ENCODE measurements at places on chromosomes 2 and 18.

DNA sequence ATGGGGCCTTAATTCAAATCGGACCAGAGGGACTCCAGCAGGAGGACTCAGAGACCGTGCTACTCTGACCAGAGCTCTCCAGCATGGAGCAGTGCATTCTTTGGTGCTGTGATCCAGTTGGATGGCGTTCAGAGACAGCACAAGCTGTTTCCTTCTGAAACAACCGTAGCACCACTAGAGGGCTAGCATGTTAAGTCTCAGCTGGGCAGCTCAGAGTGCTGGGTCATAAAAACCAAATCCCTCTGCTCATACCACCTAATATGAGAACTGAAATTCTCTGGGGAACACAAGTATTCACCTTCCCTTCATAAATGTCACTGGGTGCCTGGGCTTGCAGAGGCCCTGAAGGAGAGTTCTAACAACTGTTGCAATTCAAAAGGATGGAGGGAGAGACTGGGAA lies 97.7 kb upstream of the TFCP2L1 start:
- DNase-seq = no peak

DNA sequence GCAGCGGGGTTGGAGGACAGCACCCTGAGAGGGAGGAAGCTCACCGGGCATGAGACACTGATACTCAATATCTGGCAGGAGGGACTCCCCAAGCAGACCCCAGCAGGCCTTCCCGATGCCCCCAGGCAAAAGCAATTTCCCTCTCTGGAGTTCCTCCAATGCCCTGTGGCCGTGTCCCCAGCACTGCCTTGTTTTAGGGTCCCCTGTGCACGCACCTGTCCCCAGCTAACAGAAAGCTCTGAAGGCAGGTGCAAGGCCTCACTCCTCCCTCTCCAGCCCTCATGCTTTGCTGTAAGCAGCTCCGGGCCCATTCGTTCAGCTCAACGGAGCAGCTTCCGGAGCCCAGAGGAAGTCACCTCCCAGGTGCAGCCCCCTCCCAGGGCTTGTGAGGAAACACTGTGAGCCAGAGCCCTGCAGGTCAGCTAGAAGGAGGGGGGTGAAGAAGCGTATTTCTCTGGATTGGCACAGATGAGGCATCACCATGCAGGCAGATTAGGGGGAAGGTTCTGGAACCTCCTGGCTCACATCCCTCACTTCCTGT lies 50.3 kb upstream of the ID2 start:
- no peak for DNase-seq

GRCh38 chr2:58572731-58573130 lies 331.6 kb upstream of the FANCL start:
- no peak for DNase-seq

DNA sequence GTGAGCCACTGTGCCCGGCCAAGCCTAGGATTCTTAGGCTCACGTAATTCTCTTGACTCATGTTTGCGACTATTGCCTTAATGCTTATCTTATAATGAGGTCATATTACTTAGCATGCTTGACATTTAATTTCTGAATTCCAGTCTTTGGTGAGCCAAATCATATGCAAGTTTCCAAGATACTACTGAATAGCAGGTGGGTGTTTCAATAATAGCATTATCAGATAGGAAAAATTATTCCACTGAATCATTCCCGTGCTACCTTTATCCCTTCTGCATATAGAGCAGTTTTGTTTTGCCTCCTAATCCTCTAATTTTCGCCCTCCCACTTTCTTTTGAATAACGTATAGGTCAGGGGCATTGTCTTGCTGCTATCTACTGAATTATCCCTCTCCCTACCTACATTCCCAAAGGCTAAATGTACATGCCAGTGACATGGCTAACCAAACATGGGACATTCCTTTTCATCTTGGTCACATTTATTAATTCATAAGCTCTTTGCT lies 4.9 kb downstream of the DAW1 start:
- no peak for DNase-seq

- DNase-seq = no peak
These were observed 36.8 kb downstream of the PARD6G start for GRCh38 chr18:80210312-80211083.

GRCh38 chr2:98867539-98868309 lies 68.3 kb downstream of the CRACDL start:
- no peak for DNase-seq

DNA sequence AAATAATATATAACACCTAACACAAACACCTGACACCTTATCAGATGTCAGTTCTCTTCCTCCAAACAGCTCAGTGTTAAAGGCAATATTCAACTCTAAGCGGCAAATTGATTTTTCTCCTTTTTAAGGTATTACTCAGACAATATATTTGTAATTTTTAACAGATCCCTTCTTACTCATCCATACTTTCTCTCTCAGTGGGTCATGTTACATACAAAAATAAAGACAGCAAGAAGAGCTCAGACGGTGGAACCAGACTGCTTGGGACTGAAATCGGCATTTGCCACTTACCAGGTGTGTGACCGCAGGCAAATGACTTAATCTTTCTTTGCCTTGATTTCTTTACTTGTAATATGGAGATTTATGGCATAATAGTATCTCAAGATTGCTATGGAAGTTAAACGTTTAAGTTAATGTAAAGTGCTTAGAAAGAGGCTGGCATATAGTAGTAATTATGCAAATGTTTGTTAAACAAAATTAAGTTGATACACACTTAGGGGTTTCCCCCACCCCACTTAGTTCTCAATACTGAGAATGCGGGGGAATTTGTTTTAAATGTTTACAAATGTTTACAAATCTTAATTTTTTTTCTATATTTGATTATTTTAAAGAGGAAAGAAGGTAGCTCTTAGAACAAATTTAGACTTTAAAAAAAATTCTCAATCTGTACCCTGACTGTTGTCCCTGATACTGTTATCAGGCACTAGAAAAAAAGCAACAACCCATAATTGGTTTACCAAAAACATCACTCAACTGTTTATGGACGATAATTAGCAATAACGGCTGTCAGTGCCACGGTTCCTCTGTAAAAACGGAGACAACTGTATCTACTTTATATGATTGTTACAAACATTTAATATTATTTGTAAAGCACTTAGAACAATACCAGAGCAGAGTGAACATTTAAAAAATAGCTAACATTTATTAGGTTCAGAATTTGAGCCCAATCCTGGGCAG lies 25.6 kb downstream of the MAP3K2 start:
- DNase-seq = no peak

DNA sequence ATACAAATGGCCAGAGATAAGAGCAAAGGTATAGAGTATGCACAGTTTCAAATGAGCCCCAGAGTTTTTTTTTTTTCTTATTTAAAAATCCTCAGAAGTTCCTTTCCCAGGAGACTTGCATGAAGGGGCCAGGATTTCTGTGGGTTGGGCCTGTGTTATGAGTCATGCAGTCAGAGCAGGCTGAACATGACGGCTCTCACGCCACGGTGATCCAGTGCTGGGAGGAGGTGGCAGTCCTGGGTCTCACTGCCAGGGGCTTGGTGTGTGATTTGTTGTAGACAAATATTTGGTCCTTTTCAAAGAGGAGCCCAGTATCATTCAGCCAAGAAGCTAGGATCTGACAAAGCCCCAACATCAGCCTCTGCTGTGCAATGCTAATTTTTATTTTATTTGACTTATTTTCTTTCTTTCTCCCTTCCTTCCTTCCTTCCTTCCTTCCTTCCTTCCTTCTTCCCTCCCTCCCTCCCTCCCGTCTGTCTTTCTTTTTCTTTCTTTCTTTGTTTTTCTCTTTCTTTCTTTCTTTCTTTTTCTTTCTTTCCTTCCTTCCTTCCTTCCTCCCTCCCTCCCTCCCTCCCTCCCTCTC lies 10.4 kb upstream of the KCNE4 start:
- no peak for DNase-seq

DNA sequence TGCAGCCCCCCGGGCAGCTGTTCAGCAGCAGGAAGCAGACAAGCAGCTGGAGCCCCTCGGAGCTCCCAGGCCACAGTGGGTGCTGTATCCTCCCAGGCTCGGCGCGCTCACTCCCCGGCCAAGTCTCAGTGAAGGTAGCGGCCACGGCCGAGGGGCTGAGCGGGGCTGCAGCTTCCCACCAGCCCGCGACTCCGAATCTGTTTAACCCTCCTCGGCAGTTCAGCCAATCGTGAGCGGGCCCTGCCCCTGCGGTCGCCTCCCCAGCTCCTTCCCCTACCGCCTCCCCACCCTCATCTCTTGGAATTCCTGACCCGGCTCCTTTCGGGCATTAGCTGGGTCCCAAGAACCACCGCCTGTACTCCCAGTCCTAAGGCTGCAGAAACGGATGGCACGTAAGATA lies at the start of gene RESP18:
Gene RESP18, minus strand, starts transcription at position 203 of the 400 bp plus-strand sequence.
- DNase-seq = no peak

- no peak for DNase-seq
These were observed 2178.3 kb upstream of the PIK3C3 start for GRCh38 chr18:39776766-39777165.

Measured in GM12864 (cell line).